Prostate gland (tissue), 2 donors: ENCODE measurements at places on chromosomes 4 and X. TPM values are rescaled to one million over a fixed set of nuclear protein-coding genes. Genes with fewer than 3 reads are reported as not detected.

The MYL5 gene
- total RNA-seq = 14.6 TPM

The UCP1 gene
- total RNA-seq = not detected

The KCND1 gene
- 1.9 TPM for total RNA-seq

GRCh38 chrX:128518508-128518907 is 466.3 kb upstream of the ACTRT1 start:
- H3K27ac ChIP-seq = no peak overlapping the region
- no peaks in the 10 kb centered on the region for H3K27me3 ChIP-seq
- no peaks in the 10 kb centered on the region for H3K36me3 ChIP-seq
- H3K4me3 ChIP-seq = no peak overlapping the region
- no peak for DNase-seq

DNA sequence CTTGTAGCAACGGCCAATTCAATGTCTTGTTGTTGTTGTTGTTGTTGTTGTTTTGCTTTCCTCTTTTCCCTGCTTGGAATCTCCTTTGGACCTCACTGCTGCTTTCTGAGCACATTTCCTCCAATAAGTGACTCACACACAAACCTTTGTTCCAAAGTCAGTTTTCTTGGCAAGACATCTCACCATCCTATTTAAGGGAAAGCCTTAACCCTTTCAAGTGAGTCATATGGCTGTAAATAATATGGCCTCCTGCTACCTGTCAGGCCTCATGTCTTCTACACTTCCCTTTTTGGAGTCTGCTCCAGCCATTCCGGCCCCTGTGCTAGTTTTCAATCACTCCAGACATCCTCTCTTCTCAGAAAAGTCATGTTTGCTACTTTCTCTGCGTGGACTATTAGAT is 79.5 kb upstream of the MAGEB10 start:
- no peak overlapping the region for H3K27ac ChIP-seq
- H3K4me1 ChIP-seq = no peaks in the 10 kb centered on the region
- no peak overlapping the region for H3K4me3 ChIP-seq
- no peaks in the 10 kb centered on the region for H3K36me3 ChIP-seq

GRCh38 chr4:67468830-67469229 is 76.5 kb downstream of the CENPC start:
- H3K36me3 ChIP-seq = peaks cover 1% of the 10 kb centered on the region
- H3K27me3 ChIP-seq = no peaks in the 10 kb centered on the region
- no peak overlapping the region for H3K4me3 ChIP-seq
- H3K27ac ChIP-seq = no peak overlapping the region

GRCh38 chr4:3374667-3375066 is 67.1 kb upstream of the HGFAC start:
- H3K27me3 ChIP-seq = no peaks in the 10 kb centered on the region
- no peak overlapping the region for H3K27ac ChIP-seq
- no peaks in the 10 kb centered on the region for H3K36me3 ChIP-seq
- H3K4me1 ChIP-seq = no peaks in the 10 kb centered on the region
